Thyroid gland (tissue), 4 donors: ENCODE measurements at places on chromosomes 2 and 18. TPM values are rescaled to one million over a fixed set of nuclear protein-coding genes. Genes with fewer than 3 reads are reported as not detected.

- H3K27me3 ChIP-seq, result no peaks in the 10 kb centered on the region
- H3K4me3 ChIP-seq, result no peak overlapping the region
- H3K36me3 ChIP-seq, result no peaks in the 10 kb centered on the region
- no peak for DNase-seq
- no peaks in the 10 kb centered on the region for H3K4me1 ChIP-seq
Measured at GRCh38 chr2:63122921-63123320, 72.3 kb downstream of the OTX1 start.

DNA sequence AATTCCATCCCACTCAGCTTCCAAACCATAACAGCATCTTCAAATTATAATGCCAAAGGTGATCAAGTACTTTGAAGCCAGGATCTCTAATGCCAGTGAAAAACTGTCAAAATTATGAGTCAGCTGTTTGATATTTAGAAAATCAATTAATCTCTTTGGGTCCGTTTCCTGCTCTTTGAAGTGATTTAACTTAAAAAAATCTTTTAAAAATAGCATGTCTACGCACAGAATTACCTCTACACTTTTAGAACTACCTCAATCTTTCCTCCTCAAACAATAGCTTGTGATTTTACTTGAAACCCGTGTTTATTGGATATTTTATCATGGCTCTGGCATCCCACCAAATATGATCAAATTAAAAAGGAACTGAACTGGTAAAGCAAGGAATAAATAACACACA, 31.3 kb upstream of the TANK start:
- peaks cover 3% of the 10 kb centered on the region for H3K4me1 ChIP-seq
- H3K27me3 ChIP-seq, result no peaks in the 10 kb centered on the region
- H3K4me3 ChIP-seq, result no peak overlapping the region
- H3K36me3 ChIP-seq, result no peaks in the 10 kb centered on the region

DNA sequence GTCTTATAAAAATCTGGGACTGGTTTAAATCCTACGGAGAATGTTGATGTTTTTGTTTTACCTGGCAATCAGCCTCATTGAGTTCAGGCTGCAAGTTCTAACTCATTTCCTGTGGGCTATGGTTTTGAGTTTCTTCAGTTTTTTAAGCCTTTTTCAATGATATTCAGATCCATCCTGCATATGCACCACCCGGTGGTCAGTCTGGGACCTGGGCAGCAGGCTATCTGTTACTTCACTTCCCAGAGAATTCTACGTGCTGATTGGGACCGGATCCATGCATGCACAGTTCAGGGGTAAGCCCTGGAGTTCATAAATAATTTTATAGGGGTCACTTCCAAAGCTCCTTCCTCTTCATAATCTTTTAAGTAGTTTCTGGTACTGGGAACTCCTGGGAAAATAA, 339.2 kb upstream of the HNRNPA3 start:
- no peak overlapping the region for H3K27ac ChIP-seq
- no peak for DNase-seq
- no peak overlapping the region for H3K4me3 ChIP-seq
- no peaks in the 10 kb centered on the region for H3K27me3 ChIP-seq
- H3K36me3 ChIP-seq, result no peaks in the 10 kb centered on the region

DNA sequence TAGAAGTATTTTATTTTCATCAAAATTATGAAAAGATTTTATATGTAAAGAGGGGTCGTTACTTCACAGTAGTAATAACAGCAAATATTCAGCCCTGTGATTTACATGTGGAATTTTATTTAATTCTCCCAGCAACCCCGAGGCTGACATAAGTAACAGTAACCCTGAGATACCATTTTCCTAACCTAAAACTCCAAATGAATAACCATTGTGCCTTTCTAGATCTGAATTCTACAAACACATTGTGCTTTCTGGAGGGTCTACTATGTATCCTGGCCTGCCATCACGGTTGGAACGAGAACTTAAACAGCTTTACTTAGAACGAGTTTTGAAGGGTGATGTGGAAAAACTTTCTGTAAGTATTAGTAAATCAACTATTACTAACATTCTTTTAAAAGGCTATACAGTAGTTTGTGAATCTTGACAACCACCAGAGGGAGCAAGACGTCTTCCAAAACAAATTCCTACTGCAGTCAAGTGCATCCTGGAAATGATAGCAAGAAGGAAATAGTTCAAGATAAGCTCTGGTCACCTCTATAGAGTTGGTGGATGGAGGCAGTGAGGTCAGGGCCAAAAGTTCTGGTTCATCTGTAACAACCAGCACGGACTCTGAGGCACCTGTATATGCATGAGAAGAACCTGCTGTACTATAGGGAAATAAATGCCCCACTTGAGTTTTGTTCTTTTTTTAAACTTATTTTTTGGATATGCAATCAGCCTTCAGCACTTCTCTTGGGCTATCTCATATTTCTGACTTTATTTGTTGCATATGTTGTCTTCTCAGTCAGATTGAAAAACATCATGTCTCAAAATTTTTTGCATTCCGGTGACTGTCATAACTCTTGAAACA, 37.4 kb downstream of the ACTR2 start:
- H3K27ac ChIP-seq, result no peak overlapping the region
- H3K36me3 ChIP-seq, result no peaks in the 10 kb centered on the region
- DNase-seq, result no peak
- H3K4me3 ChIP-seq, result no peak overlapping the region
- no peaks in the 10 kb centered on the region for H3K27me3 ChIP-seq
- H3K4me1 ChIP-seq, result peaks cover 10% of the 10 kb centered on the region

DNA sequence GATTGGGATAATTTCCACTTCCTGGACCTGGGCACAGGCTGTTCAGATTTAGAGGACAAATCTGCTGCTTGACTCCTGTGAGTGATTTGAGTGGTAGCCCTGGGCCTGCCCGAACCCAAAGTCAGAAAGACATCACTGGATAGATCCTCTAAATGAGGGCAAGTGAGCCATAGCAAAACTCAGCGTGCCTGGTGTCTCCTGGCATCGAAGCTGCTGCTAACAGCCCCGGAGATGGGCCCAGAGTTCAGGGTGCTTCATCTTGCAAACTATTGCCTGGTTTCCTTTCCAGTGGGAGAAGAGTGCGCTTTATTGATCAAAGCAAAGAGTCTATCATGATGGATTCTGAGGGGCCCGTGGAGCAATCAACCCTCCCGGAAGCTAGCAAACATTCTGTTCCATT, 153.1 kb upstream of the KLHL29 start:
- no peaks in the 10 kb centered on the region for H3K27me3 ChIP-seq
- H3K27ac ChIP-seq, result no peak overlapping the region
- DNase-seq, result no peak
- H3K4me1 ChIP-seq, result no peaks in the 10 kb centered on the region

DNA sequence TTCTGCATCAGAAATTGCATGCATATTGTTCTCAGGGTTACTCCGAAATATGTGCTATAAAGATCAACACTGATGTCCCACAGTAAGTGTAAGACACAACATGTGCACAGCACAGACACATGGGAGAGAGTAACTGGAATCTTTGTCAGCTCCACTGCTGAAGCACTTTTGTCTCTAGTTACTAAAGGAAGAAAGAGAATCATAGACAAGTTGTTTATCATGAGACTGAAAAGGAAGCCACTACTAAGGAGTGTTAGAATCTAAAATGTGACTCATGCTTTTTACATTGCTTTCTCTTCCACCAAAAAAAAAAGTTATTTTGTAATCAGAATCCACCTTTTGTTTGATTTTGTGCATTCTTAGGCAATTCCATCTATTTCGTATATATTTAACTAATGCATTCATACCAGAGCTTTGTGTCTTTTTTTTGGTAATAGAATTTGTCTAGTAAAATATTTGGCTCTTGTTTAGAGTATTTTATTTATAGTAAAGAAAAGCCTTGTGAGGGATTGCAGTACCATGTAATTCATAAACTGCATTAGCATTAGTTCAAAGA, 502.4 kb downstream of the FBXO15 start:
- no peaks in the 10 kb centered on the region for H3K4me1 ChIP-seq
- DNase-seq, result no peak
- H3K4me3 ChIP-seq, result no peak overlapping the region
- no peaks in the 10 kb centered on the region for H3K27me3 ChIP-seq

DNA sequence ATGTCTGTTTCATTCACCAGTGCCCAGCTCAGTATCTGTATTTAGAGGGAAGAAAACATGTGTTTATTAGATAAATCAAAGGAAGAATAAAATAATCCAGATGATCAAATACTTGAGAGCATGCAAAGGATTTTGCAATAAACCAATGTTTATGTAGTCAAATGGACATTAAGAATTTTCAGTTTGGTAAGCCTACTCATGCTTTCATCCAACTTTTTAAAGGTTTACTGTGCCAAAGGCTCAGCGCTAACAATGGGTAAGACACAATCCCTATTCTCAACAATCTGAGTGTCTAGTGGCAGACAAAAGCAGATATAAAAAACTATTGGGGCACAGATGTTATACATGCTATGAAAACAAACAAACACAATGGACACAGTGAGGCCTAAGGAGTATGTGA, 26.3 kb downstream of the GRB14 start:
- no peaks in the 10 kb centered on the region for H3K4me1 ChIP-seq
- DNase-seq, result no peak
- no peaks in the 10 kb centered on the region for H3K27me3 ChIP-seq
- no peaks in the 10 kb centered on the region for H3K36me3 ChIP-seq

DNA sequence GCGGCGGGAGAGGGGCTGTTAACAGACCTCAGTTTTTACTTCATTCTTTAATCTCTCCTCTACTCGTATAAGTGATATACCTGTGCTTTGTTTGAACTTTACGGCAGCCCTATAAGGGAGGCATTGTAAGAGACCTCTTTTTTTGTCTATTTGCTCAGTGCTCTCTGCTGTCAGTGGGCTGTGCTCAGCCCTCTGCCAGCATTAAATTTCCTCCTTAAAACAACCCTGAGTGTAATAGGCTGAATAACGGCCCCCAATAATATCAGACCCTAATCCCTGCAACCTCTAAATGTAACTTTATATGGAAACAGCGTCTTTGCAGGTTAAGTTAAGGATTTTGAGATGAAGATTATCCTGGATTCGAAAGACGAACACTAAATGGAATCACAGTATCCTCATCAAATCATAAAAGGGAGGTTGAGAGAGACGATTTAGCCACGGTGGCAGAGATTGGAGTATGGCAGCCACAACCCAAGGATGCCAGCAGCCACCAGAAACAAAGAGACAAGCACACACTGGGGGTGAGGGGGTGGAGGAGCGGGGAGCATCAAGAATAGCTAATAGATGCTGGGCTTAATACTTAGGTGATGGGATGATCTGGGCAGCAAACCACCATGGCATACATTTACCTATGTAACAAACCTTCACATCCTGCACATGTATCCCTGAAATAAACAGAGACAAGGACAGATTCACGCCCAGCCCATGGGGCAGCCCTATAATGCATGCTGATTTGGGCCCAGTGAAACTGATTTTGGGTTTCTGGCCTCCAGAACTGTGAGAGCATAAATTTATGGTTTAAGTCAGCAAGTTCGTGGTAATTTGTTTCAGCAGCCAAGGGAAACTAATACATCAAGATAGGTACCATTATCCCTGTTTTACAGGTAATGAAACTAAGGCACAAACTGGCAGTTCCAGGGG, 894 bp upstream of the FARSB start:
- no peaks in the 10 kb centered on the region for H3K27me3 ChIP-seq
- peaks cover 15% of the 10 kb centered on the region for H3K4me1 ChIP-seq
- H3K36me3 ChIP-seq, result no peaks in the 10 kb centered on the region
- DNase-seq, result peak; percentile 8
- H3K4me3 ChIP-seq, result peak overlapping the region; percentile 82
- no peak overlapping the region for H3K27ac ChIP-seq

DNA sequence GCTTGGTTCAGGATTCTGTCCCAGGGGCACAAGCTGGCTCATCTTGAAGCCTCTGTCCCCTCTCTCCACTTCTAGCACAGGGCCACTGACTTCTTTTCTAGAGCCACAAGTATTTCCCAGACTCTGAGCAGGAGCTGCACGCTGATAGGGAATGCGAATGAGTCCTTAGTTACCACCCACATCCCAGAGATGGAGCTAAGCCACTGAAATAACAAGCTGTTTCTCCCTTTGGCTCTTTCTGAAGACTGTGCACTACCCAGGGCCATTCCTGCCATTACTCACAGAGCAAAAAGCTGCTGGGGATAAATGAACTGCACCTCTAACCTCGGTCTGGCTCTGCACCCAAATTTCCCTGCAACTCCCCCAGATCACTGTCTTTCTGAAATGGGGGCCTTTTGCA, 70.6 kb downstream of the TSN start:
- H3K36me3 ChIP-seq, result no peaks in the 10 kb centered on the region
- H3K27ac ChIP-seq, result no peak overlapping the region
- no peak for DNase-seq
- no peaks in the 10 kb centered on the region for H3K4me1 ChIP-seq

The KANSL1L gene
- total RNA-seq, result 114 TPM

The SLC5A7 gene
- 0.78 TPM for total RNA-seq

The RFTN2 gene
- total RNA-seq, result 5.3 TPM

The NPAS2 gene
- total RNA-seq, result 16.9 TPM

The GPBAR1 gene
- 0.81 TPM for total RNA-seq

The ASB18 gene
- total RNA-seq, result not detected

The TSPYL6 gene
- 0.22 TPM for total RNA-seq

The LIMS2 gene
- total RNA-seq, result 27.8 TPM

The TNFRSF11A gene
- 4.5 TPM for total RNA-seq

The CYP26B1 gene
- total RNA-seq, result 24.2 TPM

The GAD1 gene
- 0.33 TPM for total RNA-seq

The SIGLEC15 gene
- 0.54 TPM for total RNA-seq

The IL18R1 gene
- 2.2 TPM for total RNA-seq

The DHX57 gene
- 19.3 TPM for total RNA-seq

The RTP5 gene
- 0.13 TPM for total RNA-seq

The NCKAP5 gene
- 0.93 TPM for total RNA-seq

The LYG2 gene
- not detected for total RNA-seq
